ENCODE measurements at places on chromosomes 13 and 19.

DNA sequence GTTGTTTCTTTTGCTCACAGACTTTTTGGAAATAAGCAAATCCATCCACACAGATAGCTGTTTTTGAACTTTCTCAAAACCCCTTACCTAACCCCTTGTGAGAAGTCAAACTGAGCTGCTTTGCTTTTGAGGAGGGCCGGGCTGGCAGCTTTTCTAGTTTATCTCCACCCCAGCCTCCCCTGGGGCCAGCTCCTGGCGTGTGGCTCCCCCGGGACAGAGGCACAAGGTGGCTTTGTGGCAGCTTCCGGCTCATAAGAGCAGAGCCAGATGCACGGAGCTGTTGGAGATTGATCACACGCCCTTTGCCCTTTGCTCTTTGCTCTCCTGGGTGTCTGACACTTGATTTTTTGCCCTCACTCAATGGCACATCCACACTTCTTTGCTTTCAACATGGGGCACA is 24.9 kb upstream of the RNF113B start:
- no peak for DNase-seq

DNA sequence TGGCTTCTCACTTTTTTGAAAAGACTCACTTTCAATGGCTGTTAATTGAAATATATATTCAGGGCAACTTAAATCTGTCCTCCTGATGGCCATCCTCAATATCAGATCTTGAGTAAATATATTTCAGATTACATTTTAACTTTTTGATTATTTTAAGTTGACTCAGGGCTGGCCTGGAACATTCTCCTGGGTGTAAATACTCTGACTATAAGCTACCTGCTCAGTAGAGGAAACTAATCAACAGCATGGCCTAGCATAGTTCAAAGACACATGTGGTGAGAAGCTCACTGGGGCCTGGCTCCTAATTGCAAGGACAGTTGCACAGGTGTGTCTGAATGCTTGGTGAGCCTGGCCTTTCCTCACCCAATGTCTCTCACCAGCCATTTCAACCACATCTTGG is 5.5 kb upstream of the ZNF726 start:
- DNase-seq, result no peak

DNA sequence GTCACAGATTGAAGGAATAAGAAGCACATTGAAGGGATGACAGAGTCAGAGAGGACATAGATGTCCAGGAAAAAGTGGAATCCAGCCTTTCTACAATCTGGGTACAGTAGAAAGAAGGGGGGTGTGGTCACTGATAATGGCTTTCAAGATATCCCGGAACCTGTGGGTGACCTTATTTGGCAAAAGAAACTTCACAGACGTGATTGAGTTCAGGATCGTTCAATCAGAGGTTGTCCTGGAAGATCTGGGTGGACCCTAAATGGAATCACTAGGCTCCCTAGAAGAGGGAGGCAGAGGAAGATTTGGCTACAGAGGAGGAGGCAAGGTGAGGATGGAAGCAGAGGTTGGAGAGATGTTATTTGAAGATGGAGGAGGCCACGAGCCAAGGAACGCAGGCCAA is 13.0 kb upstream of the SYCN start:
- DNase-seq, result no peak

DNA sequence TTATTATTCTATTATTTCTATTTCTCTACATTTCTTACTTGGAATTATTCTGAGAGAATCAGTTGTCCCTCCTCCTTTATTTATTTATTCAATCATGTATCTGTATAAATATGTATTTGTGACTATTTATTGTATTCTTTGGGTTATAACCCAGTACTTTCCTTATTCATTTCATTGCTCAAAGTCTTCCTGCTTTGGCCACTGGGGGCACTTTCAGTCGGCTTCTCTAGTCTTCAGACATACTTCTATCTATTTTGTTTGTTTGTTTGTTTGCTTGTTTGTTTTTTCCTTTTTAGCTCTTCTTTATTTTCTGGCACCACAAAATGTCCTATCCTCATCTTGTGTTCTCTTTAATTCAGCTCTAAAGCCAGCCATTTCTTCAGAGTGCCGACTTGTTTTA is 260.4 kb downstream of the NALCN start:
- no peak for DNase-seq

DNA sequence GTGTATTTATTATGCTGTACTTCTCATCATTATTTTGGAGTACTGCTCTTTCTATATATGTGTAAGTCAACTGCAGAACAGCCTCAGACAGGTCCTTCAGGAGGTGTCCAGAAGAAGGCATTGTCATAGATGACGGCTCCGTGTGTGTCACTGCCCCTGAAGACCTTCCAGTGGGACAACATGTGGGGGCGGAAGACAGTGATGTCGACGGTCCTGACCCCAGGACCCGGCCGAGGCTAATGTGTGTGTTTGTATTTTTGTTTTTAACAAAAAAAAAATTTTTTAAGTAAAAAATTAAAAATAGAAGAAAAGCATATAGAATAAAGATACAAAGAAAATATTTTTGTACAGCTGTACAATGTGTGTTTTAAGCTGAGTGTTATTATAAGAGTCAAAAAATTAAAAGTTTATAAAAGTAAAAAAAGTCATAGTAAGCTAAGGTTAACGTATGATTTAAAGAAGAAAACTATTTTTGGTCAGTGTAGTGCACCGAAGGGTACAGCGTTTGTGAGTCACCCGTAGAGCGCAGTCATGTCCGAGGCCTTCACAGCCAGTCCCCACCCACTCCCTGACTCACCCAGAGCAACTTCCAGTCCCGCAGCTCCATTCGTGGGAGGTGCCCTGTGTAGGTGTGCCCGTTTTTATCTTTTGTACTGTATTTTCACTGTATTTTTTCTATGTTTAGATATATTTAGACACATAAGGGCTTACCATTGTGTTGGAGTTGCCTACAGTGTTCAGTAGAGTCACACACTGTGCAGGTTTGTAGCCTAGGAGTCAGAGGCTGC is 42.2 kb upstream of the SPACA7 start:
- DNase-seq, result no peak
